NCI-H2107 (cell line): ENCODE measurements at places on chromosomes 6 and 20.

DNA sequence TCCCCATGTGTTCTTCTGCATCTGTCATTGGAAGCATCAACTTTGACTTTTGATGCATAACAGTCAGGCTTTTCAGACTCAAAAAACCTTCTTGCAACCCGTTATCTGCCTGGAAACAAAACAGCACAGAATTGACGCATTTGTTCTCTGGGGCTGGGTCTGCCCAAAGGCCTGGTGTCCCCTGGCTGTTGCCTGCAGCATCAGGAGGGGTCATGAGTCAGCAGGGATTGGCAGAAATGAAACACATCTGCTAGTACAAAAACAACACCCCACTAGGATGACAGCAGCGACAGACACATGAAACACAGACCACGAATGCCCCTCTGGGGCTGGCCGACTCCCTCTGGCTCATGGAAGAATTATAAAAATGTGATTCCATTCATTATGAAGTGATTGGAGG is 157.6 kb upstream of the INSM1 start:
- no peak for DNase-seq

GRCh38 chr6:39292637-39293036 is 21.6 kb downstream of the KCNK17 start:
- DNase-seq: no peak

GRCh38 chr6:134299236-134299635 is 18.7 kb downstream of the SGK1 start:
- no peak for DNase-seq

DNA sequence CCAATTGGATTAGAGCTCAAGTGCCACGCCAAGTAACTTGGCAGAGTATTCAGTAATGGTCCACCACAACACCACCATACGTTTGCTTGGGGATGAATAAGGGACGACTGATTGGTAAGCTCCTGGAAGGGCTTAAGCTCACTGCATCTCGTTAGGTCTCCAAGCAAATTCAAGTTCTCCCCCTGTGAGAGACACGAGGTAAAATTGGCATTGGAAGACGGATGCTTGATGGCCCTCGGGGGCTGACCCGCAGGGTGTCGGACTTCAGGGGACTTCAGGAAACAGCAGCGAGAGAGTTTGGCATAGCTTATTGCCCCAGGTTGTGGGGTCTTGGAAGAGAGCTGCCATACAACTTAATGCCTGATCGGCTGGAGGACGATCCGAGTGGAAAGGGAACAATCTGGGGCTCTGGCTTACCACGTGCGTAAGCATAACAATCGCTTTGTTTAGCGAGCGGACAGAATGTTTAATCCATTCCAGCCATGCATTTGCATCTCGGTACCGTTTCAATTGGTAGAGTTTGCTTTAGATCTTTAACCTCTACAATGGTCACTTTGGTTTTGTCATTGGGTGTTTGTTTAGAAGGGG is 4.8 kb upstream of the ZNFX1 start:
- no peak for DNase-seq

- no peak for DNase-seq
Observed at GRCh38 chr6:139409026-139409425, 34.6 kb upstream of the CITED2 start.

DNA sequence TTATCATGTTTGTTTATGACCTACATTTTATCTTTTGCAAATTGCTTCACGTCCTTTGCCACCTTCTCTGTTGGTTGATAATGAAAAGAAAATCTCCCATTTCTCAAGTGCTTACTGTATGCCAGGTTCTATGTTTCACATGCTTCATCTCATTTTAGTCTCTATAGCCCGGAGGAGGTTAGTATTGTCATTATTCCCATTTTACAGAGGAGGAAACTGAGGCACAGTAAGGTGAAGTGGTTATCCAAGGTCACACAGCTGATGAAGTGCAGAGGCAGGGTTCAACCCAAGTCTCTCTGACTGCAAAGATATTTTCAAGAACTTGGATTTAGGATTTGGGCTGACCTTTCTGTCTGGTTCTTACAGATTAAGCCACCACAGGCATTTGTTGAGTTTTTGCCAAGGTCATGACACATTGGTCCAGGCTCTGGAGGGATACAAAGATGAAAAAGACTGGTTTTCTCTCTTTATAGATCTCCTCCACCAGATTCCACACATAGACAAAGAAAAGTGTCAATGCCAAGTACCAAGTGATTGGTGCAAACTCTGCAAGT is 20.6 kb downstream of the CNBD2 start:
- no peak for DNase-seq

DNA sequence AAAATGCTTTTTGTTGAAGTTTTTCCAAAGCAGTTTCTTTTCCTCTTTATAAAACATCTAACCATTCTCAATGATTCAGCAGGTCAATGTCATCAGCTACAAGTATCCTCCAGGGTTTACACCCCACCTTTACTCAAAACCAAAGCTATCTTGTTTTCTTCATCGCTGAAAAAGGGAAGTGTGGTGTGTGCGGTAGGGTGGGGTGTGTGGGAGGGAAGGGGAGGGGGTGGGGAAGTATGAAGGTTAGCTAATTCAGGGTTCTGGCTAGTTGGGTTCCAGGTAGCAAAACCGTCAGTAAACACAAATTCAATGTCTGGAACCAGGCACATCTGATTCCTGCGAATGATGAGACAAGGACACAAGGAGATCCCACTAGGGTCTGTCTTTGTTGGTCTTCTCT is 189.6 kb downstream of the GJA10 start:
- DNase-seq: no peak

- no peak for DNase-seq
Observed at GRCh38 chr6:49110916-49111315, 352.1 kb downstream of the MMUT start.
